ENCODE measurements at places on chromosomes 1 and 21. TPM values are rescaled to one million over a fixed set of nuclear protein-coding genes. Genes with fewer than 3 reads are reported as not detected.

ACOT11 gene
- 0.85 TPM for total RNA-seq

IBA57 gene
- total RNA-seq: 13.3 TPM

GBP1 gene
- total RNA-seq: 34.8 TPM

OPN3 gene
- total RNA-seq: 4.1 TPM

NECTIN4 gene
- 0.07 TPM for total RNA-seq

MNDA gene
- 14.3 TPM for total RNA-seq

S100A1 gene
- total RNA-seq: not detected

NPL gene
- total RNA-seq: 5.2 TPM

LCE1A gene
- not detected for total RNA-seq

S100B gene
- total RNA-seq: 58.9 TPM

GRCh38 chr1:165287329-165287728 lies 69.2 kb downstream of the LMX1A start:
- DNase-seq: no peak

- DNase-seq: peak; percentile 6
Measured at GRCh38 chr1:245648749-245649522, 494.2 kb downstream of the KIF26B start.

- DNase-seq: no peak
Measured at GRCh38 chr1:235013512-235013911, 115.1 kb downstream of the TOMM20 start.

DNA sequence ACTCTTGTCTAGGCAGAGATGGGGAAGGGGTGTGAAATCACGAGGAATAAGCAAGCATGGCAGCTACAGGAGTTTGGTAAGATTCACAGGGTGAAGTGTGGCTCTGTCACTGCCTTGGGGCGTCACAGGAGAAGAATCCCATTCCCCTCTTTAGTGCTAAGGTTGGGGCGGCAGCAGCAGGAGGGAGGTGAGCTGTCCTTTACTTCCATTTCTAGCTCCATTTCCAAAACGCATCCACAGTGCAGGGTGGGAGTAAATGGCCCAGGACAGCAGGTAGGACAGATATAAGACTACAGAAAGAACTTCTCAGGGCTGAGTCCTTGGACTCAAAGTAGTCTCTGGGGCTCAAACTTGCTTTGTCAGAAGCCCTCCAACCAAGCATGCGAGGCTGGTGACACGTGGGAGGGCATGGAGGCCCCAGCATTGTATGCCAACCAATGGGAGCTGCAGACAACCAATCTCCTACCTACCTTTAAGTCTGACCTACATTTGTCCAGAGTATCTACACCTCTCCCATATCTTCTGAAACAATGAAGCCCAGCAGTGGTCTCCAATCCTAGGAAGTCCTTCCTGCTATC lies 8.5 kb downstream of the MEF2D start:
- no peak for DNase-seq

- no peak for DNase-seq
Measured at GRCh38 chr1:26986658-26987057, 6.8 kb upstream of the TRNP1 start.

DNA sequence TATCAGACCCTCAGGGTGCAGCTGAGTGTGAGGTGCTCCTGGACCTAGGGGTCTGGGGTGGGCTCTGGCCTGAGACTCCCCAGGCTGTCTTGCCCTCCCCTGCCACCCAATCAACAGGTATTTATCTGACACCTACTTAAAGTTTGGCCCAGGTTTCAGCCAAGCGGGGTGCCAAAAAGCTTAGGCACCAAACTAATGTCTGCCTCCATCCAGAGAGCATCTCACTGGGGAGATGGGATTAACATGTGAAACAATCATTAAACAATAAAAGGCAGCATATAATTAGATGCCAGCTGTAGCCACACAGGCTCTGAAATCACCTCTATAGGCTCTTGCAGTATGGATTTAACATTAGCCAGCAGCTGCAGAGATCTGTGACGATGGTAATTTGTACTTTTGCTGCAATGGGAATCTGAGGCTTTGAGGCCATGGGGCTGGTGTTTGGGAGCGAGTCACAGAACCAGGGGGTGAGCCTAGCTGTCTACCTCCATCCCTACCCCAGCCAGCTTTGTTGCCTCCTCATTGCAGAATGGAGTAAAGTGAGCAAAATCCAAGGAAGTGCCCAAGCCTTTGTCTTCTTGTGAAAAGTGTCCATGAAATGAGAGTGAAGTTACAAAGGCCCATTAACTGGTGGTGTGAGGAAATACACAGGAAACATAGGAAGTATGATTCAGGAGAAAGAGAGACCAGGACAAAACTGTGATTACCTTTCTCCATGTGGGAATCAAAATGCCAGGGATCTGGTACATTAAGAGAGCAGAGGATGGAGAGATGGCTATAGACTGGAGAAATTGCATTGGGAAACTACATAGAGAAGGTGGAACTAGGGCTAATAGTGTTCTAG lies 36.1 kb downstream of the EIF2D start:
- no peak for DNase-seq

GRCh38 chr21:37862536-37862935 lies 53.7 kb downstream of the KCNJ6 start:
- no peak for DNase-seq

DNA sequence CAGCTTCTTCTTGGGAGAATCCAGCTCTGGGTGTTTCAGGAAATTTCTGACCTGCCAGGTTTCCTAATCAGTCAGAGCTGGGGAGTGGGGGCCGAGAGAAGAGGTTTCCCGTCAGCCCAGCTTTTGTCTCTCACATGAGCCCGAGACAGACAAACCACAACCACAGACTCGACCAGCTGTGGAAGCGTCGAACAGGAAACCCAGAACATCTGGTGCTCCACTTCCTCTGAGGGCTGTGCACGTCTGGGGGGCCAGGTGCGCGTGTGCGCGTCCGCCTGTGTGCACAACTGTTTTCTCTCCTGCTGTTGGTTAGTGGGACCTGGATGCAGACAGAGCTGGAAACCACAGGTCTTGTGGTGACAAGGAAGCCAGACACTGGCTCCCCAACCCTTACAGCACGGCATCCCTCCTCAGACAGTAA lies 113.0 kb upstream of the SLC25A33 start:
- peak; percentile 94 for DNase-seq

GRCh38 chr1:119986007-119986497 lies 83.4 kb downstream of the NOTCH2 start:
- DNase-seq: no peak

GRCh38 chr21:39651206-39651605 lies 38.5 kb downstream of the B3GALT5 start:
- no peak for DNase-seq

DNA sequence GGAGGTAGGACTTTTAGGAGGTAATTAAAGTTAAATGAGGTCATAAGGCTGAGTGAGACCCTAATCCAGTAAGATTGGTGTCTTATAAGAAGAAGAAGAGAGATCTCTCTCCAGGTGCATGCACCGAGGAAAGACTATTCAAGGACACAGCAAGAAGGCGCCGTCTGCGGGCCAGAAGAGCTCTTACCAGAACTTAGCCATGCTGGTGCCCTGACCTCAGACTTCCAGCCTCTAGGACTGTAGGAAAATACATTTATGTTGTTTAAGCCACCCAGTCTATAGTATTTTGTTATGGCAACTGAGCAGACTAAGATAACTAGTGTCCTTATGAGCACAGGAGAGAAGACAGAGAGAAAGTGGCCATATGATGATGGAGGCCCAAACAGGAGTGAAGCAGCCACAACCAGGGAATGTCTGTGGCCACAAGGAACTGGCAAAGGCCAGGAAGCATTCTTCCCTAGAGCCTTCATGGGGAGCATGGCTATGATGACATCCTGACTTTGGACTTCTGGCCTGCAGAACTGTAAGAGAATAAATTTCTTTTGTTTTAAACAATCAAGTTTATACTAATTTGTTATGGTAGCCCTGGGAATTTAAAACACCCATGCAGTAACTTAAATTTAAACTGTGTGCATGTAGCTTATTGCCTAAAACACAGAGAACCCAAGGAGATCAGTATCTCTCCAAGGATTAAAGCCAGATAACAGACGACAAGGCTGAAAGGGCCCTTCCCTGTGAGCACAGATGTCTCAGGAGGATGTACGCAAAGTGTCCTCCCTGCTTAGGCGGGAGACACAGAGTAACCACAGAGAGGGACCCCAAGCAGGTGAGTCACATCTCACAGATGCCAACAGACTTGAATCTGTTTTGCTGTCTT lies 9.9 kb upstream of the CD58 start:
- DNase-seq: no peak

DNA sequence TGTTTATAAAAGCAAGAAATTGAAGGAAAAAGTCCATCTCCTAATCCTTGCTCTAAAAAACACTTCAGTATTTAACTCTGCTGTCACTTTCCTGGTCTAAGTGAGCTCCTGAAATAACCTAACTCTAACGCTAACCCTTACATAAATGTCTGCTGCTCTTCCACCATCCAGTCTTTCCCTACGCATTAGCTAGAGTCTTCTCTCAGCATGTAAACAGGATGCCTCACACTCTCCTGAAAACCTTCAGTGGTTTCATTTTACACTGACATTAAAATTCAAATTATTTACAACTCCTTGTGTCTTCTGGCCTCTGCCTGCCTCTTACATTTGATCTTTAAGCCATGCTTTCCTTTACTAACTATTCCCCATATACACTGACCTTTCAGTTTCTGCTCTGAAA lies 697.6 kb upstream of the CXADR start:
- no peak for DNase-seq

DNA sequence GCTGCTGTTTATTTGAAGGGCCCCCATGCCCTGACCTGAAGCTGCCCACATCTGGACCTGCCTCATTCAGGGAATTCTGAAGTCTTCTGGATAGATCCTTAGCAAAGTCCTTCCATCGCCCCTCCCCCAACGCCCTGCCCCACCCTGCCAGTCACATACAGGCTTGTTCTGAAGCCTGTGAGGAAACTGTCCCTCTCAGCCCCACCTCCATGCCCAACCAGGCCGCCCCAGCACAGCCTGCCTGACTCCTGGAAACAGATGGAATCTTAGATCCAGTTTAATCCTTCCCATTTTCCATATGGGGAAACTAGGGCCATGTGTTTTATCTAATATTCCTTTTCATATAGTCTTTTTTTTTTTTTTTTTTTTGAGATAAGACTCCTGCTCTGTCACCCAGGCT lies 44.5 kb upstream of the GPR37L1 start:
- DNase-seq: no peak

GRCh38 chr1:175089136-175089718 lies 21.6 kb downstream of the TNN start:
- no peak for DNase-seq

DNA sequence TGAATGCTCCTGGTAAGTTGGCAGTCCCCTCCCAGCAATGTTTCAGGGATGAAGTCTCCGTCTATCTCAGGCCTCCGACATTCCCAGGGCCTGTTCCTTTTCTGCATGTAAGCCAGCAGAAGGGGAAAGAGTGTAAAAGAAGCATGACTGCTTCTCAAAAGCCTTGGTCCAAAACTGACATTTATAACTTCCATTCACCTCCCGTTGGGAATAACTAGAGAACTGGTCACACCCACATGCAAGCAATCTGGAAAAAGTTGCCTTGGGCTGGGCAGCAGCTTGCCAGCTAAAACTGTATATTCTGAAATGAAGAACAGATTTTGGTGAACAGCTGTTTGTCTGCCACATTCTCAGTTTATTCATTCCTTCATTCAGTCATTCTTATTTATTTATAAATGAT lies 24.2 kb upstream of the NPL start:
- no peak for DNase-seq

GRCh38 chr1:43704838-43705237 lies 2.5 kb upstream of the ST3GAL3 start:
- no peak for DNase-seq
